GM12892 (cell line): ENCODE measurements at places on chromosomes 13 and 19.

DNA sequence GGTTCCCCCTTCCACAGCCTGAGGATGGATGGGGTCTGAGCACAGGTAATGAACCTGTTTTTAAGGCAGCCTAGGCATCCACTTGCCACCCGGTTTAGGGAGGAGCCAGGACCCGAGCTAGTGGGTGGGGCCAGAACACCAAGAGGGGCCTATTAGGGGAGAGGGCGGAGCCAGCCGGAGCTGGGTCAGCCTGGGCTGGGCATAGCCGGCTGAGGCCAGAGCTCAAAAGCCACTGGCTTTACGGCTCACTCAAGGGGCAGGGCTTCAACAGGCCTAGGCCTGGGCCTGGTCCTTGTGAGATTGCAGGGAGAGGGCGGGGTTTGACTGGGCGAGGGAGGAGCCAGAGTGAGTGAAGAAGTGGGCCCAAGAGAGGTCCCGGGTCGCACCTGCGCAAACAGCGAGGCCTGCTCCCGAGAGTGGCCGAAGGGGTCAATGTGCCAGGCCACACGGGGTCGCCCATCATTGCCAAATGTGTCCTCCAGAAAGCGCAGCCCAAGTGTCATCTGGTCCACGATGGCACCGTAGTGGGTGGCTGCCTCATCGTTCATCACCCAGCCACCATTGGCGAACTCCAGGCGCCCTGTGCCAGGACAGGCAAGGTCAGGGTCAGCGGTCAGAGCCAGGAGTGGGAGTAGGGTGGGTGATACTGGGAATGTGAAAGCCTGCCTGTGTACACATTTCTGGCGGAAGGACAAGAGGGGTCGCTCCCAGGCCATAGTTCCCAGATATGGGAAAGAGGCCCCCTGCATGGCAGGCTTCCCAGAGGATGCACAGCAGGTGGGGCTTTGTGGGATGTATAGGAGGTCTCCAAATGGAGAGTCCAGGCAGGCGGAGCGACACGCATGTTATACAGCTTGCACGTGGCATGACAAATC lies 1.9 kb downstream of the MAN2B1 start:
- DNase-seq, result no peak

DNA sequence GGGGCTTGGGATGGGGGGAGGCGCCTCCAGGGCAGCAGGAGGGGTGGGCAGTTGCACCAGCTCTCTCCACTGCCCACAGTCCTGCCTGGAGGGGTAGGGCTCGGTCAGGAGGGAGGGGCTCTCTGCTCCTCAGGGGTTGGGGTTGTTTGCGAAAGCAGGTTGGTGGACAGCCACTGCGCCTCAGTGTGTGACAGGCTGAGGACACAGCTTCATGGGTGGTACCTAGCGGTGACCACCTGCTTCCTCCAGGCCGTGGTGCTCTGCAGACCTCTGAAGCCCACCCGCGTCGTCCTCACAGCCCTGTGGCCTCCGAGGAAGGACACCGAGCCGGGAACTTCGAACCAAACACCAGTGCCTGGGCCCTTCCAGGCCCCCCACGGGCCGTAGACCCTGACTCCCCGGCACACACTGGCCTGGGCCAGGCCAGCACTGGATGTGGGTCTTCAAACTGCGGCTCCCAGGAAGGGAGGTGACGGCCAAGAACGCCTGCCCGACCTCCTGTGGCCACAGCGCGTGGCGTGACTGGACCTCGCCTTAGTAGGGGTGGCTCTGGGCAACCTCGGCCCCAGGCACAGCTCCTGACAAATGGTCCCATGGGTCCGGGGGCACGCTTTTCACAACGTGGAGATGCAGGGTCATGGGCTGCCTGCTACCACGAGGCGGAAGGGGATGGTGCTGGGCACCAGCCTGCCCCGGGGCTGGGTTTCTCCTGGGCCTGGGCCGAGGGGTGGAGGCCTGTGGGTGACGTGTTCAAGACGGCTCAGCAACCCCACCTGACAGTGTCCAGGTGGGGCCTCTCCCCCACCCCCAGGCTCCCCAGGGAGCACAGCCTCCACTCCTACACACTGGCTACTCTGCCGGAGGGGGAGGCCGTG lies 173.2 kb downstream of the KDM4B start:
- no peak for DNase-seq

GRCh38 chr19:49403404-49404187 lies 15.5 kb downstream of the KASH5 start:
- no peak for DNase-seq

- no peak for DNase-seq
Measured at GRCh38 chr13:49821216-49822009, 28.9 kb upstream of the KPNA3 start.

GRCh38 chr19:14059093-14059480 lies 2.8 kb downstream of the PALM3 start:
- no peak for DNase-seq

DNA sequence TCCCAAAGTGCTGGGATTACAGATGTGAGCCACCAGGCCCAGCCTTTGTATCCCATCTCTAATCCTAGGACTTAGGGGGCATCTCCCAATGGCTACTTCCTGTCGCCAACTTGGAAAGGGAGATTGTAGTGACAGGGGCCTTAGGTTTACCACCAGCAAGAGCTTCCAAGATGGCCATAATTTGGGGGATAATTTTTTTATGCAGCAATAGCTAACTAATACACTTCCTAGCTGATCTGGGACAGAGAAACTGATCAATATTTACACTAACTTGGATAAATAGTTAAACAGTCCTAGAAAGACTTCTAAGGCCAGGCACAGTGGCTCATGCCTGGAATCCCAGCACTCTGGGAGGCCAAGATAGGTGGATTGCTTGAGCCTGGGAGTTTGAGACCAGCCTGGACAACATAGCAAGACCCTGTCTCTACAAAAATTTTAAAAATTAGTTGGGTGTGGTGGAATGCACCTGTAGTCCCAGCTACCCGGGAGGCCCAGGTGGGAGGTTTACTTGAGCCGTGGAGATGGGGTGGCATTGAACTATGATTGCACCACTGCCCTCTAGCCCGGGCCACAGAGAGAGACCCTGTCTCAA lies 5.3 kb upstream of the COLGALT1 start:
- no peak for DNase-seq

DNA sequence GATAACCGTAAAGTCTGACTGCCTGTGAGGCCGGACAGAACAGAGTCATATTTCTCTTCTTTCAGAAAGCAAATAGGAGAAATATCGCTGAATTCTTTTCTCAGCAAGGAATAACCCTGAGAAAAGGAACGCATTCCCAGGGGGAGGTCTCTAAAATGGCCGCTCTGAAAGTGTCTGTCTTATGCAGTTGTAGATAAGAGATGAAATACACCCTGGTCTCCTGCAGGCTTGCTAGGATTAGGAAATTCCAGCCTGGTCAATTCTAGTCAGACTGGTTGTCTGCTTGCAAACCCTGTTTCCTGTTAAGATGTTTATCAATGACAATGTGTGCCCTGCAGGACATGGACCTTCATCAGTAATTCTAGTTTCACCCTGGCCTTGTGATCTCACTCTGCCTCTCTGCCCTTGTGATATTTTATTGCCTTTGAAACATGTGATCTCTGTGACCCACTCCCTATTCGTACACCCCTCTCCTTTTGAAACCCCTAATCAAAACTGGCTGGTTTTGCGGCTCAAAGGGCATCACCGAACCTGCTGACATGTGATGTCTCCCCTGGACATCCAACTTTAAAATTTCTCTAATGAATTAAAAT lies 934.8 kb upstream of the SPRY2 start:
- DNase-seq, result no peak

GRCh38 chr13:92950771-92951170 lies 275.8 kb upstream of the GPC6 start:
- no peak for DNase-seq

DNA sequence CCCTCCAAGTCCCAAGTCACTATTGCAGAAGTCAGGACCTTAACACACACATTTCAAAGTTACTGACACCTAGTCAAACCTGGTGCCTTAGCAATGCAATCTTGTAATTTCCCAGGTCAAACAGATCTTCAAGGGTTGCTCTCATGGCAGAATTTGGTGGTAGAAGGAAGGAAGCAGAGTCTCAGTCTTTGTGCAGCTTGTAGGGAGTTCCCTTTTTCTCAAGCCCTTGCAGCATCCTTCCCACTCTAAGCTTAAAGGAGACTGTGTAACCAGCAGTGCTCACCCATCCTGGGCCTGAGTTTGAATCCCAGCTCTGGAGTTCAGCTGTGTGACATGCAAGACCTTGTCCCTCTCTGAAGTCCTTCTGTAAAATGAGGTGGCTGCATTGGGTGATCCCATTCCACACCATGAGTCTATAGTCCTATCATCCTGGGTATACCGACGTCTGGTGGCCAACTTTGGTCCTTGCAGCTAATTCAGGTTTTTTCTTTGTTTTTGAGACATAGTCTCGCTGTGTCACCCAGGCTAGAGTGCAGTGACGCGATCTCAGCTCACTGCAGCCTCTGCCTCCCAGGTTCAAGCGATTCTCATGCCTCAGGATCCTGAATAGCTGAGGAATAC lies 9.8 kb downstream of the SIGLEC10 start:
- no peak for DNase-seq

- no peak for DNase-seq
Measured at GRCh38 chr19:10887616-10888367, 16.4 kb downstream of the CARM1 start.

DNA sequence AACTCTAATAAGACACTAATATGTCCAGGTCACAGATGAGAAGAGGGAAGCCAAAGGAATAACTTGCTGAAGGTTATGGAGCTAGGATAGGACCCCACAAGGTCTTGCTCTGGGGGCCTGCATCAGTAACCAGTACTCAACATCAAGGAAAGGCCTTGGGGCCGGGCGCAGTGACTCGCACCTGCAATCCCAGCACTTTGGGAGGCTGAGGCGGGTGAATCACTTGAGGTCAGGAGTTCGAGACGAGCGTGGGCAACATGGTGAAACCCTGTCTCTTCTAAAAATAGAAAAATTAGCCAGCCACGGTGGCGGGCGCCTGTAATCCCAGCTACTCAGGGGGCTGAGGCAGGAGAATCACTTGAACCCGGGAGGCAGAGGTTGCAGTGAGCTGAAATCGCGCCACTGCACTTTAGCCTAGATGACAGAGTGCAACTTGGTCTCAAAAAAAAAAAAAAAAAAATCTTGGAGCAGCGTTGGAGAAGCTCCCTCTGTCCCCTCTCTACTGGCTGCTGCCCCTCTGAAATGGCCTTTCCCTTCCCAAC lies 1.8 kb downstream of the LONP1 start:
- DNase-seq, result no peak

- DNase-seq, result no peak
Measured at GRCh38 chr13:73943137-73943964, 190.9 kb downstream of the KLF12 start.

DNA sequence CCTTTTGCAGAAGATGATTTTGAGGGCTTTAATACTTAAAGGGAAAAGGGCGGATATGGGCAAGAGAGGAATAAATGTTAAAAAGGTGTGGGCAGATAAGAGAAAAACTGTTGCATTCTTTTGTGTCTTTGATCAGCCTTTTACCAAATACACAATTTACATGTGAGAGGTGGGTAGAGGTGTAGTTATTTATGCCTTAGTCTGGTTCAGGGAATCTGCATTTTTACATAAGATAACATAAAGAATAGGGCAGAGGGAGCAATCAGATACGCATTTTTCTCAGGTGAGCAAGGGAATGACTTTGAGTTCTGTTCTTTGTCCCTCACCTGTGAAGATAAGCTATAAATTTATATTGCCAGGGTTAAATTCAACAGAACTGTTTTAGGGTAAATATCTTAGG lies 708.4 kb upstream of the SLITRK1 start:
- DNase-seq, result no peak

- DNase-seq, result no peak
Measured at GRCh38 chr13:94825507-94825906, 113.2 kb upstream of the SOX21 start.

DNA sequence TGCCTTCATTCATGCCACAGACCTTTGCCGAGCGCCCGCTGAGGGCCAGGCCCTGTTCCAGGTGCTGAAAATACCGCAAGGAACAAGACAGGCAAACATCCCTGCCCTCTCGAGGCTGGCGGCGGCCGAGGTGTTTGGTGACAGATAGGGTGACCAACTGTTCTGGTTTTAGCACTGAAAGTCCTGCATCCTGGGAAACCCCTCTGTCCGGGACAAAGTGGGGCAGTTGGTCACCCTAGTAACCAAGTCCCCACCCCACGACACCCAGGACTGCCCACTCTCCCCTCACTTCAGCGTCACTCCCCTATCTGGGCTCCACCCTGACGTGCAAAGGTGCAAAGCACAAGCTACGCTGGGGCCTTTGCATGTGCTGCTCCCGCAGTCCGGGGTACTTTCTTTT lies 17.3 kb downstream of the ZBTB7A start:
- DNase-seq, result no peak

DNA sequence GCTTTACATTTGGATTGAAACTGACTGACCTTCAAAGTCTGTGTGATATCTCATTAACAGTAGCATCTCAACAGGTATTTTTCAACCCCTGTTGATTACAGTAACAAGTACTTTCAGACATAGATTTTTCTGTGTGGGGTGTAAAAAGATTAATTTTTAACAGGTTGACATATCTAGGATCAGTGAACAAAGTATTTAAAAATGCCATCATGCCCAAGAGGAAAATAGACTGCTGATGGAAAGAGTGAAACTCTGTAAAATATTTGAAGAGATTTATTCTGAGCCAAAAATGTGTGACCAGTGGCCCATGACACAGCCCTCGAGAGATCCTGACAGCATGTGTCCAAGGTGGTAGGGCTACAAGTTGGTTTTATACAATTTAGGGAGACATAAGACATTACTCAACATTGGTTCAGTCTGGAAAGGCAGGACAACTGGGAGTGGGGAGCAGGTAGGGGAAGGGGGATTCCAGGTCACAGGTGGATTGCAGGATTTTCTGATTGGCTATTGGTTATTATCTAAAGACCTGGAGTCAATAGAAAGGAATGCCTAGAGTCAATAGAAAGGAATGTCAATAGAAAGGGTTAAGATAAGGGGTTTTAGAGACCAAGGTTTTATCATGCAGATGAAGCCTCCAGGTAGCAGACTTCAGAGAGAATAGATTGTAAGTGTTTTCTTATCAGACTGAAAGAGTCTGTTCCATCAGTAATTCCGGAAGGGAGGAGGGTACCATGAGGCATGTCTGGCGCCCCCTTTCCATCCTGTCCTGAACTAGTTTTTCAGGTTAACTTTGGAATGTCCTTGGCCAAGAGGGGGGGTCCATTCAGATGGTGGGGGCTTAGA lies 29.1 kb downstream of the TNFRSF19 start:
- DNase-seq, result no peak

- no peak for DNase-seq
Measured at GRCh38 chr13:59991395-59991794, 172.3 kb downstream of the DIAPH3 start.

- no peak for DNase-seq
Measured at GRCh38 chr13:110166598-110166997, 140.4 kb downstream of the COL4A1 start.

- no peak for DNase-seq
Measured at GRCh38 chr19:518598-519231, 11.4 kb downstream of the TPGS1 start.
